BE2C (cell line): ENCODE measurements at places on chromosomes 4 and X.

- DNase-seq: no peak
Observed at GRCh38 chrX:39513836-39514235, 583.9 kb downstream of the BCOR start.

DNA sequence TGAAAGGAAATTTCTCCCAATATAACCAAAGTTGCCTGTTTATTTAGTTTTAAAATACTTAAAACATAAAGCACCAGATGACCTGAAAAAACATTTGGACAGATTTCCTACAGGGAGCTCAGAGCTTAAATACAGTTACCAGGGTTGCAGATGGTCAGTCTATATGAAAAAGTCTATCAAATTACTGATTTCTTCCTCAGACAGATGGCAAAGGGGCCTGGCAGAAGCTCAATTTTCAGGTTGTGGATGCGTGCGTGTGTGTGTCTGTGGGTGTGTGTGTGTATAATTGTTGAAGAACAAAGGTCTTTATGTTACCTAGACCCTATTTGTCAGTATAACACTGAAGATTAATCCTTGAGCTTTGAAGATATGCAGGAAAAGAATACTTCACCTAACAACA lies 169.4 kb downstream of the MAD2L1 start:
- DNase-seq: no peak

GRCh38 chr4:10082459-10083272 lies 33.9 kb downstream of the WDR1 start:
- no peak for DNase-seq

GRCh38 chr4:71221510-71222466 lies 117.0 kb upstream of the SLC4A4 start:
- no peak for DNase-seq

- DNase-seq: no peak
Observed at GRCh38 chrX:92270936-92271855, 492.0 kb downstream of the PCDH11X start.
